ENCODE measurements at places on chromosomes 2 and 18. TPM values are rescaled to one million over a fixed set of nuclear protein-coding genes. Genes with fewer than 3 reads are reported as not detected.

DNA sequence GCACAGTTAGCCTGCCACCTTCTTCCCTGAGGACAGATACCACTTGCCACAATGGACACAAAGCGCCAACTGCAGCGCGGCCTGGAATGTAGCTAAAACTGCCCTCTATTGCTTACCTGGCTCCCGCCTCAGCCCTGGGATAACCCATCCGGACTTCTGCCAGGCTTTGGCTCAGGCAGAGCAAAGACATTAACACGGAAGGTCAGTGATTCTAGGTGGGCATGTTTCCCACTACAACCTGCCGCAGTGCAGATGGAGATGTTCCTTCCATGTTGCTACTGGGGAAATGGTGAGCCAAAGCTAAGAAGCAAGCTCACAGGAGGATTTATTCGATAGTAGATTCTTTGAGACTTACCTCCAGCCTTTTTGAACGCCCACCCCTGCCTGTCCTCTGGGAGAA, 74.8 kb downstream of the XDH start:
- no peaks in the 10 kb centered on the region for H3K36me3 ChIP-seq
- peaks cover 12% of the 10 kb centered on the region for H3K27me3 ChIP-seq
- H3K27ac ChIP-seq, result no peak overlapping the region
- H3K4me3 ChIP-seq, result no peak overlapping the region
- DNase-seq, result no peak
- no peaks in the 10 kb centered on the region for H3K4me1 ChIP-seq

GRCh38 chr2:152504618-152505017, 169.6 kb downstream of the FMNL2 start:
- DNase-seq, result no peak
- no peak overlapping the region for H3K4me3 ChIP-seq
- H3K27ac ChIP-seq, result no peak overlapping the region
- no peaks in the 10 kb centered on the region for H3K27me3 ChIP-seq
- peaks cover 24% of the 10 kb centered on the region for H3K4me1 ChIP-seq

DNA sequence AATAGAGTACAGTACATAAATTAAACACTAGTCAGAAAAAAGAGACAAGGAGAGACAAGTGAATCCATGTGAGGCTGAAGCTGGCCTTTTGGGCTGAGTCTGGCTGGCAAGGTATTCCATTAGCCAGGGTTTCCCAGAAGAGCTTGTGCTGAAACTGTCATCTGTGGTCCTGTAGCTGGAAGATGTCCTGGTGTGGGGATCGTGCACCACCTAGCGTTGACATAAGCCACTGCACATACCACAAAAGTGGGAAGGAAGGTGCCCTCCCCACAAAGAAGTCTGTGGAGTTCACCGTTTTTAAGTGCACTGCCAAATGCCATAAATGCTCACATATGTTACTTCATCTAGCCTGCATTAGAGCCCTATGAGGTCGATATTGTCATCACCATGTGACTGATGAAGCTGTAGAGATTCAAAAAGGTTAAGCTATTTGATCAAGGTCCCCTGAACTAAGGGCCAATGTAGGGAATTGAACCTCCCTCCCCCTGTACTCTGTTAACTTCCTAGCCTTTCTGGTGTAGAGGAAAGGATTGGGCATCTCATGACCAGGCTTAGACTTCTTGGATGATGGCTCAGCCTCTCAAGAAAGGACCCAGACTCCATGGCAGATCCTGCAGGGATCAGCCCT, 31.9 kb upstream of the GALNT14 start:
- H3K36me3 ChIP-seq, result no peaks in the 10 kb centered on the region
- H3K4me1 ChIP-seq, result no peaks in the 10 kb centered on the region
- DNase-seq, result peak; percentile 31
- H3K27ac ChIP-seq, result no peak overlapping the region
- H3K4me3 ChIP-seq, result no peak overlapping the region
- H3K27me3 ChIP-seq, result peaks cover 3% of the 10 kb centered on the region

- H3K36me3 ChIP-seq, result peaks cover 3% of the 10 kb centered on the region
- H3K27ac ChIP-seq, result no peak overlapping the region
- no peak overlapping the region for H3K4me3 ChIP-seq
- H3K4me1 ChIP-seq, result peaks cover 19% of the 10 kb centered on the region
- H3K27me3 ChIP-seq, result peaks cover 67% of the 10 kb centered on the region
Observed at GRCh38 chr2:44939106-44940048, 2.1 kb upstream of the SIX3 start.

The CFAP210 gene
- total RNA-seq, result not detected

The PLCL1 gene
- 0.78 TPM for total RNA-seq

The TRAK2 gene
- total RNA-seq, result 24.7 TPM

The NOSTRIN gene
- not detected for total RNA-seq

The KCNF1 gene
- not detected for total RNA-seq

The SERPINB13 gene
- not detected for total RNA-seq

The CTLA4 gene
- 118 TPM for total RNA-seq
